Smooth muscle cell of the pulmonary artery (primary cell): ENCODE measurements at places on chromosomes 4 and X. TPM values are rescaled to one million over a fixed set of nuclear protein-coding genes. Genes with fewer than 3 reads are reported as not detected.

Gene HERC5
- total RNA-seq: 1.7 and 1.8 TPM in 2 replicates

Gene PFKFB1
- 0.03 and 0.07 TPM in 2 replicates for total RNA-seq

Gene CTAG1B
- not detected in 2 replicates for total RNA-seq

Gene PCDH11X
- under 0.01 TPM in 1 of 2 replicates, not detected in the other for total RNA-seq

Gene SORBS2
- 18.1 and 30.9 TPM in 2 replicates for total RNA-seq

Gene TCEAL4
- total RNA-seq: 35.0 and 35.9 TPM in 2 replicates

Gene TCP11X2
- total RNA-seq: not detected in 2 replicates

Gene NEUROG2
- not detected in 2 replicates for total RNA-seq

Gene USP46
- 16.4 and 24.6 TPM in 2 replicates for total RNA-seq

Gene ITM2A
- total RNA-seq: 0.72 TPM in 1 of 2 replicates, not detected in the other

Gene FGF2
- 69.1 and 174 TPM in 2 replicates for total RNA-seq

Gene SLC10A4
- 0.07 TPM in 1 of 2 replicates, not detected in the other for total RNA-seq

Gene TMPRSS11F
- not detected in 2 replicates for total RNA-seq

Gene IL3RA
- total RNA-seq: 0.07 TPM in 1 of 2 replicates, not detected in the other

Gene SPARCL1
- total RNA-seq: 0.17 and 0.46 TPM in 2 replicates

Gene GAGE12E
- not detected in 2 replicates for total RNA-seq

Gene FGA
- total RNA-seq: not detected in 2 replicates

Gene NUDT11
- total RNA-seq: 8.1 and 10.2 TPM in 2 replicates

Gene ABLIM2
- 0.98 and 2.7 TPM in 2 replicates for total RNA-seq

Gene TRPC3
- 0.03 and 0.78 TPM in 2 replicates for total RNA-seq

Gene EIF4E
- 108 and 136 TPM in 2 replicates for total RNA-seq

Gene YY2
- 3.4 and 4.0 TPM in 2 replicates for total RNA-seq
